ENCODE measurements at places on chromosomes 12 and 14.

GRCh38 chr12:76303989-76304460 is 44.2 kb downstream of the BBS10 start:
- DNase-seq: no peak

DNA sequence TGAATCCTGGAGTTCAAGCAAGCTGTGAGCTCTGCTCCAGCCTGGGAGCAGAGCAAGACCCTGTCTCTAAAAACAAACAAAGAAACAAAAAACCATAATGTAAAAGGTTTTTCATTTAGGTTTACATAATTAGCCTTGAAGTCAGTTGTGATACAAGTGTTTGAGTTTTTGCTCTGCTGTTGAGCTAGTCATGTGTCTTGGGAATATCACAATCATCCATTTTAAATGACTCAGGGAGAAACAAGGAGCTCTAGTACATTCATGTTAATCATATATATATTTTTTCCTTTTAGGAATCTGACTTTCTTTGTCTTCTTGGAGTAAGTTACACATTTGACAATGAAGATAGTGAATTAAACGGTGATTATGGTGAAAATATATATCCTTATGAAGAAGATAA is 12.9 kb downstream of the MIA2 start:
- no peak for DNase-seq

DNA sequence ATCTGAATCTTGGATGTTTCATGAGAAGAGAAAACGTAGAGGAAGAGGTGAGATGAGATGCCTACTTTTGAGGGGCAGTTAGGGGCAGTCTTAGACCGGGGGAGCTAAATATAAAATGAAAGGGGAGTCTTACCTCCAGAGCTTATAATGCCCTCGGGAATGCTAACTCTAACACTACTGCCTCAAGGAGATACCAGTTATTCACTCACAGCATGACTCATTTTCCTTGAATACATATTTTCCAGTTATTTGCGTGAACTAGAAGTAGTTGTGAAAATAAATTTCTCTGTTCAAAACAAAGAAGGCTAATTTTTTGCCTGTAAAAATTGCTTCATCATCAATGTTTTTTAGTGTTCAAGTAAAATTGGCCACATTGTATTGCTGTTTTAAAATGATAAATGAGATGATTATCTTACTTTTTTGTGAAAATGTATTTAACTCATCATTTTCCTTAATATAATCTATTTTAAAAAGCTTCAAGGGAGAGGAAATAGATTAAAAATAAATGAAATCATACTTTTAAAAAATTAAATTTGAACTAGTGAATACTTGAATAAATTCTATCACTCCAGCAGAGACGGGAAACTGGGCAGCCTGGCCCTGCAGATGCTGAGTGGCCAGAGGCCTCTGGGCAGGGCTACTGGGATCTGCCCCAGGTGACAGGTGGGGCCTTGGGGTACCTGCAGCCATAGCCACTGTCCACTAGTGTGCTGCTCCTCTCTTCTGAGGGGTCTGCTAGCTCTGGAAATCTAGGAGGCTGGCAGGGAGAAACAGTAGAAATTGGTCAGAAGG is 339.3 kb downstream of the EGLN3 start:
- no peak for DNase-seq

DNA sequence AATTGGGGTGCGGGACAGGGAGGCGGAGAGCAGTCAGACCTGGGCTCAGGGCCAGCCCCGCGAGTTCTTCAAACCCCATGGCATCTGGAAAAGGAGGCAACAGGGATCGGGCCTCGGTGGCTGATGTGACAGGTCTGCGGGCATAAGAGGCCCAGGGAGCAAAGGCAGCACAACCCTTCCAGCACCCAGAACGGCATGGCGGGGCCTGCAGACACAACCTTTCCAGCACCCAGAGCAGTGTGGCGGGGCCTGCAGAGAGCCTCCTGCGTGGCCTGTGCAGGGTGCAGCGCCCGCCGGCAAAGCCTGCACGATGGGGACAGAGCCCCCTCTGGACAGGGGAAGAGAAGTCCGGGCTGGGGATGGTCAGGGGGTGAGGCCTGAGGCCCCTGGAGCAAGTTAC is 26.2 kb upstream of the TRAF3 start:
- no peak for DNase-seq

GRCh38 chr12:99600388-99600787 is 47.2 kb upstream of the GARIN6 start:
- no peak for DNase-seq

- DNase-seq: no peak
Measured at GRCh38 chr12:24630446-24630845, 318.5 kb downstream of the BCAT1 start.

GRCh38 chr14:91067186-91067585 is 6.7 kb upstream of the RPS6KA5 start:
- DNase-seq: no peak

DNA sequence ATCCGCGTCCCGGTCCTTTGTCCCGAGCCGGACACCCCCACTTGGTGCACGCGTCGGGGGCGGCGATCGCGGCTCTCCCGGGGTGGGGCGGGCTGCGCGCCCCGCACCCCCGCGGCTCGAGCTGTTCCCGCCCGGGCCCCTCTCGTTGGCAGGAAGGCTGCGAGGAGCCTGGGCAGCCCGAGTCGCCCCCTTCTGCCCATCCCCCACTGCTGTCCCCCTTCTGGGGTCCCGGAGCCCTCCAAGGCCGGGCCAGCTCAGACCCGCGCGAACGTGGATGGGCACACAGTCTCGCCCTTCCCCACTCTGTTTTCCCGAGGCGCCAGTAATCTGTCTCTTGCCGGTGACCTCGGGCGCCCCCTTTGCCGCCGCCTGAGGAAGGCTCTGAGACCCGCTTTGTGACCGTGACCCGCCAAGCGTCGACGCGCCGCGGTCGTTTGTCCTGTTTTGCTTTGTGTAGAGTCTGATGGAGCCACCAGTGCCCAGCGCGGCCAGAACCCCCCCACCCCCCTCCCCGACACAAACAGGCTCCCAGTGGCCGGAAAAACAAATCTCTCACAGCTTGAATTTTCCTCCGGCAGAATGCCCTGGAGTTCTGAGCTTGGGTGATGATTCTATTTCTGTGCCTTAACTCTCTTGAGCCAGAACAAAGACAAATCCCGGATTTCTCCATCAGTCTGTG is 610 bp downstream of the C14orf132 start:
- DNase-seq: no peak

GRCh38 chr14:67722293-67722692 is 20.6 kb downstream of the RDH12 start:
- DNase-seq: no peak

DNA sequence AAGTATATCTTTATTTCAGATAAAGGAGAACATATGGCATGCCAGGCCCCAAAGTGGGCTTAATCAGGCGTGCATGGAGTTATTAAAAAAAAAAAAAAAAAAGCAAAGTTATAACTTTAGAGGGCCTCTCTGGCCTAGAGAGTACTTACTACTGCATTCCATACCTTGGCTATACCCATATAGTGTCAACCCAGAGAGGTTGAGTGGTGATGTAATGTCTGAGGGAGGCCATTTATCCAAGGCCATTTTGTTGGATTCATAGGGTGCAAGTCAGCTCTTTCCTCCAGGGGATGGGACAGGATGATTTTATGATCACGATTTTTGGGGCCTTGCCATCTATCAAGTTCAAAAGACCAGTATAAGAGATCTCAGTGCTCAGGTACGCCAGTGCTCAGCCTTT is 66.4 kb downstream of the DCAF5 start:
- no peak for DNase-seq

- no peak for DNase-seq
Measured at GRCh38 chr14:29553427-29553826, 374.2 kb downstream of the PRKD1 start.

GRCh38 chr12:43742106-43742505 is 16.5 kb downstream of the PUS7L start:
- no peak for DNase-seq

DNA sequence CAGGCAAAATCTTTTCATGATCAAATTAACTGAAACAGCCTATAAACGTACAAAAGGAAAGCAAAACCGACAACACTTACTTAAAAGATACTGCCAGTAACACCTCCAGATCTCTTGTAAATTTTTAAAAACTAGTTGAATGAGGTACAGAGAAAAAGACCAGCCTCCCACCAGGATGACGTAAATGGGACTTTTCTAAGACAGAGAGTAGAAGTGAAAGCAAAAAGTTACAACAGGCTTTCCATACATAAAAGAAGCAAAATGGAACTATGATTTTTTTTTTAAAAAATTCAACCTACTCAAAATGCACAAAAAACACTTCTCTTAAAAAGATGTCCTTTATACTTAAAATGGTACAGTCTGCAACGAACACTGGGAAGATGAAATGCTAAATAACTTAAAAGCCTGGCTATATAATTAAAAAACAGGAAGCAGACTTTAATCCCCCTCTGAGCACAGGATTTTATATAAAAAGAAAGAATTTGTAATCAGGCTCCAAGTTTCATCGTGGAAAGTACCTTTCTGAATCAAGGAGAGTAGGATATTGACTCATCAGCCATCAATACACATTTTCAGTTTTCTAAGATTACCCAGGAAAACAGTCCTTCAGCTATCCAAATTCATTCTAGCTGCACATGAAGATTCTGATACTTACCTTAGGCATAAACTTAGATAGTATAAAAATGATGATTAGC is 14.2 kb upstream of the MYO1A start:
- DNase-seq: no peak
